ENCODE measurements at places on chromosomes 2 and 18. TPM values are rescaled to one million over a fixed set of nuclear protein-coding genes. Genes with fewer than 3 reads are reported as not detected.

The RAB6D gene
- total RNA-seq, result not detected

The RANBP2 gene
- 64.9 TPM for total RNA-seq

The CTAGE1 gene
- total RNA-seq, result under 0.01 TPM

DNA sequence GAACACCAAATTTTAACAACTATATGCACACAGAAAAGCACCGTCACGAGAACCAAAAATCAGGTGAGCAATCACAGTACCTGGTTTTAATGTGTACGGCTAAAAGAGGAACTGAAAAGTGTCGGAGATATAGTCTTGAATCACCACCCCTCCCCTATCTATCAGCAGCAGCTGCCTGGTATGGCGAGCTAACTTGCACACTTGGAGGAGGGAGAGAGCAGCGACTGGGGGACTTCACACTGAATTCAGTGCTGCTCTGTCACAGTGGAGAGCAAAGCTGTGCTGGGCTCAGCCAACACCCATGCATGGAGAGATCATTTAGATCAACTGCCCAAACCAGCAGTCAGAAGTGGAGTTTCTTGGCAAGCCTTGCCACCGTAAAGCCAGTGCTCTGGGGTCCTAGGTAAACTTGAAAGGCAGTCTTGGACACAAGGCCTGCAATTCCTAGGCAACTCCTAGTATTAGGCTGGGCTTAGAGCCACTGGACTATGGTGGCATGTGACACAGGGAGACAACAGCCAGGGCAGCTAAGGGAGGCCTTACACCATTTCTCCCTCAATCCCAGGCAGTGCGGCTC lies 89.2 kb upstream of the CD226 start:
- H3K27ac ChIP-seq, result no peak overlapping the region
- H3K4me1 ChIP-seq, result no peaks in the 10 kb centered on the region
- no peaks in the 10 kb centered on the region for H3K27me3 ChIP-seq
- no peaks in the 10 kb centered on the region for H3K36me3 ChIP-seq

DNA sequence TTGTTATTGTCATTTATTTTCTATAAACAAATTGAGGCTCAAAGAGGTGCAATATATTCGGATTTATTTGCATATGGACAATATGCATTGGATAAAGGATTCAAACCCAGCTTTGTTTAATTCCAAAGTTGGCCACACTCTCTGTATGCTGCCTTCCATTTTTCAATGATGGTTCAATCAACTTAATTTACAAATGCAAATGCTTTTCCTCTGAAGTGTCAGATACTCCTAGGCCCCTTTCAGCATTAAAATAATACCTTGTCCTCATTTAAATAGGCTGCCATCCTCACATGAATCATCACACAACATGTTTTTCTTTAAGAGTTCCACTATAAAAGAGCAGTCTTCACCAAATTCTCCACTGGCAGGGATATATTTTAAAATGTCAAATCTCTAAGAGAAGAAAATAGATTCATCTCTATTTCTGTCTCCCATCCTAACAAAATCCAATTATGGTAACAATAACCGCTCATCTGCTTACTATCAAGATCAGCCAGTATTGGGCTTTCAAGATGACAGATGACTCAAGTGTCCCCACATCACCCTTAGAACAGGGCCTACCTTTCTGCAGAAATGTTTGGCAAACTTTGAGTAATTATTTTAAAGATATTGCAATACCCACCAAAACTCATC lies 114.8 kb downstream of the SCG2 start:
- no peaks in the 10 kb centered on the region for H3K4me1 ChIP-seq
- DNase-seq, result no peak
- H3K4me3 ChIP-seq, result no peak overlapping the region
- no peaks in the 10 kb centered on the region for H3K36me3 ChIP-seq
- H3K27me3 ChIP-seq, result no peaks in the 10 kb centered on the region

DNA sequence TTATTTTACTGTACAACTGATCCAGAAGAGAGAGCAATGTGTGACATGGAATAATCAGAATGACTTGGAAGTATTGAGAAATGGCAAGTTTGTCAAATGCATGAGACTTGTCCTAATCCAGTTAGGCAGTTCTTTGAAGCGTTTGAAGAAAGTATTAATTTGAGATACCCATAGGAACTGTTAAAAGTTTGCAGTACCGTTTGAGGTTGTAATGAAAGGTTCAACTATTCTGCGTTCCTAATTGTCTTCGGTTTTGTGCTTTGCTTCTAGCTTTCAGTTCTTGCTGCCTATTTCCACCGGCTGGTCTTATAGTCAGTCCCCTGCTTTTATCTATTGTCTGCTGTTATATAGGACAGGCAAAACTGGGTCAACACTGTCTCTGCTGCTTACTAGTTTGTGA lies 41.8 kb downstream of the COX7A2L start:
- H3K4me3 ChIP-seq, result no peak overlapping the region
- no peak overlapping the region for H3K27ac ChIP-seq
- H3K27me3 ChIP-seq, result no peaks in the 10 kb centered on the region
- H3K4me1 ChIP-seq, result peaks cover 10% of the 10 kb centered on the region

DNA sequence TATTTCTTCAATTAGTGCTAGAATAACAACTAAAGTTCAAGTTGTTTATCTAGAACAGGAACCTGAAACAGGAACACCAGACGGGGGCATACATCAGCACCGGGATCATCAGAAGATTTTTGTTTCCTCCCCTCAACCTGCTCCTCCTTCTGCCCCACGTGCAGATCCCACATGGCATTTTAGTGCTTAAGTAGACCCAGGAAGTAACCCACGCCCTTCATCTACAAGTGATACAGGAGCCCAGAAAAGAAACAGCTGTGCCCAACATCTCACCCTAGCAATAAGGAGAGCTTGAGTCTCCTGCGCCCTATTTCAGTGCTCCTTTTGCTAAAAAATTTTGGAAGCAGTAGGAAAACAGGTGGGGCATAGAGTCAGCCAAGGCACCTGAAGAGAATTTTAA lies 5.2 kb downstream of the ZNF385B start:
- H3K27ac ChIP-seq, result no peak overlapping the region
- peaks cover 31% of the 10 kb centered on the region for H3K27me3 ChIP-seq
- peaks cover 2% of the 10 kb centered on the region for H3K4me1 ChIP-seq
- H3K4me3 ChIP-seq, result no peak overlapping the region

- DNase-seq, result no peak
- H3K27ac ChIP-seq, result no peak overlapping the region
- H3K4me1 ChIP-seq, result no peaks in the 10 kb centered on the region
- H3K4me3 ChIP-seq, result no peak overlapping the region
Measured at GRCh38 chr2:215573496-215573895, 137.6 kb upstream of the FN1 start.

Measured in IMR-90 (cell line).